ENCODE measurements at places on chromosomes 4 and X.

- no peak for DNase-seq
Observed at GRCh38 chrX:104135677-104136076, 21.1 kb downstream of the SLC25A53 start.

GRCh38 chrX:12497832-12498591 lies 293.2 kb upstream of the PRPS2 start:
- DNase-seq: no peak

GRCh38 chr4:21454201-21454600 lies 494.4 kb downstream of the KCNIP4 start:
- DNase-seq: no peak

DNA sequence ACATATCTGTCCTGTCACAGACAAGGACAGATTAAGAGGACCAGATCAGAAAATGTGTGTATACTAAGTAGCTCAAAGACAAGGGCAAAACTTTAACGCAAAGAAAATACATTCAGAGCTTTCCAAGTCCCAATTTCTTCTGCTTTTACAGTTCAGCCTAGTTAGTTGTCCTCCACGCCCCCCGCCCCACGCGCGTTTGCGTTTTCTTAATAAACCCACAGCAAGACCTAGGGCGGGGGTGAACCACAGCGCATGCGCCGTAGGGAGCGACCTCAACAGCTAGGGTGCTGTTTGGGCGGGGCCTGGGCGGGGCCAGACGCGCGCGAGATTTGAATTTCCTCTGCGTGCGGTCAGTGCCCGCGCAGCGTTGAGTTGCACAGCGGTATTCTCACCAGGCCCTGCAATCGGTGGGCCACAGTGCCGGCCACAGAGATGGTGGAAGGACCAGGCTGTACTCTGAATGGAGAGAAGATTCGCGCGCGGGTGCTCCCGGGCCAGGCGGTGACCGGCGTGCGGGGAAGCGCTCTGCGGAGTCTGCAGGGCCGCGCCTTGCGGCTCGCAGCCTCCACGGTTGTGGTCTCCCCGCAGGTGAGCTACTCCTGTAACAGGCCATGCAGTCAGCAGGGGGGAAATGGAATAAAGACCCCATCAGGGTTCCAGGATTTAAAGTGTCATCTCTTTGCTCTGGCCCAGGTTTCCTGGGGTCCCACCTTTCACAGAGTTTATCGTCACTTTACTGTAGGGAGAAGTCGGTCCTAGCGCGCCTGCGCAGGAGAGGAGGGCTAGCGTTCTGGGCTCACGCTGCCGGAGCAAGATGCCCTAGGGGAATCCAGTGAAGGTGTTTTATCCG lies at the start of gene NEIL3:
Gene NEIL3, plus strand, starts transcription at position 353 of the 850 bp plus-strand sequence. Its CDS starts 80 bp downstream, at position 433.
- DNase-seq: peak; percentile 80

DNA sequence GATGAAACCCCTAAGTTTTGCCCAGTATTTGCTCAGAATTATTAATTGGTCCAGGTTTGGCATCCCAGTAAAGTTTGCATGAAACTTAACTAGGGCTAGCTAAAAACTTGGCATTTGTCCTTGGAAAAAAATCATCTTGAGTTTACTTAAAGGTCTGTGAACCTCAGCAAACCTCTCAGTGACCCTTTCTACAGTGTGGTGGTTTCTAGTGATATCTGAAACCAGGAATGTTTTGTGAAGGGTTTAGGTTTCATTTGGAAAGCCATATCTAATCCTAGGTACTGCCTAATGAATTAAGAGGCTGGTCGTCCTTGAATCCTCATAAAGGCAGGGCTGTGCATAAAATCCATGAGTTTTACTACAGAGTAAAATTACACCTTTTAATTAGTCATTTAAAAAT lies 218.5 kb upstream of the ANKRD50 start:
- DNase-seq: peak; percentile 46

- no peak for DNase-seq
Observed at GRCh38 chrX:134365904-134366303, 94.1 kb upstream of the HPRT1 start.

- DNase-seq: no peak
Observed at GRCh38 chr4:43835869-43836268, 612.7 kb downstream of the KCTD8 start.

- no peak for DNase-seq
Observed at GRCh38 chr4:6071959-6072720, 53.9 kb upstream of the C4orf50 start.

- no peak for DNase-seq
Observed at GRCh38 chr4:104919406-104919805, 227.3 kb upstream of the TET2 start.

- DNase-seq: no peak
Observed at GRCh38 chr4:148118179-148118578, 324.0 kb downstream of the NR3C2 start.

DNA sequence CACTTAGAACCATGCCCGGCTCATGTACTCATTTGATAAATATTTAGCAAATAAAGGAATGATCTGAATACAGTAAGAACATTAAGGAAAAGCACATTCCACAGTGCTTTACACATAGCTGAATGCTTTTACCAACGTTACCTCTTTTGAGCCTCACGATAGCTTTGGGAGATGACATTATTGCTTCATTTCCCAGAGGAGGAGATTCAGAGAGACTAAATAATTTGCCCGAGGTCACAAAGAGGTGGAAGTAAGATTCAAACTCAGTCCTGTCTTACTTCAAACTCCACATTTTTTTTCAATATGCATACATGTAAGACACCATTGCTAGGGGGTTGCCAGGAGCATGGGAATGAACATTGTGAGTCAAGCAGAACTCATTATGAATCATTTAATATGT lies 538.5 kb downstream of the BCOR start:
- no peak for DNase-seq

GRCh38 chr4:163694385-163694784 lies 199.9 kb downstream of the TMA16 start:
- no peak for DNase-seq
